ENCODE measurements at places on chromosomes 16 and 17.
A peak's percentile ranks its signal among the peaks of the same experiment; 100 is the strongest.

DNA sequence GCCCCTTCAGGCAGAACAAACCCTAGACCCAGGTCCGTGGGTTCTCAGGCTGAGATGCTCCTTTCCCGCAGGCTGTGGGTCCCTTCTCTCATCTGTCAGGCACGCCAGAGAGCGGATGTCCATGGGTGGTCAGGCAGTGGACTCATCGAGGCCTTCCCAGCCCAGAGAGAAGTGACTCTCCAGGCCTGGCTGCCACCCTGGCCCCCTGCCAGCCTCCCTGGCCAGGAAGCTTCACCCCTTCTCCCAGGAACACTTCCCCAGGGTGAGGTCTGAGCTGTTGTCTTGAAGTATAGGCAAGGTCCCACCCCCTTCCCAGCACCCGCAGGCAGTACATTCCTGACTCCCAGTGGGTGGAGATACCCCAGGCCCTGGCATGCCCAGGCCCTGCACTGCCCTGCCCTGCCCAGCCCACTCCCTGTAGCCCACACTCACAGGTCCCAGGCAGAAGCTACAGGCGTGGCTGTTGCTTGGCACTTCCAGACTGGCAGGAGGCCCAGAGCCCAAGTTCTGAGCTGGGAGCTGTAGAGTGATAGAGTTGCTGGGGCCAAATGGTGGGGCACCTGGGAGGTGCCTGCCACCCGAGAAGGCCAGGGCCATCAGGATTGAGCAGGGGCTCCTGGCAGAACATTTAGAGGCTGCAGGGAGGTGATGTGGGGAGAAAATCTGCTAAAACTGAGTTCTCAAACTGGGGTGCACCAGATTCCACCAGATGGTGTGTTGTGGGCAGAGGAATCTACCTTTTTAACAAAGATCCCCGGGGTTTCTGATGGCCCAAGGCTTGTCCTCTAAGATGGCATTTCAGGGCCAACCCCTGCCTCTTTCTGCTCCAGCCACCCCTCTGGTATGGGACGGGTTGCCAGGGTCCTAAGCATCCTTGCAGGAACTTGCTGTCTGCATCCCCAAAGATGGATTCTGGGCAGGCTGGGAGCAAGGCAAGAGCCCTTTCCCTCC lies 6.7 kb downstream of the ITGA3 start:
- H3K36me3 ChIP-seq, result peaks cover 3% of the 10 kb centered on the region
- no peak for DNase-seq
- H3K27me3 ChIP-seq, result peaks cover 7% of the 10 kb centered on the region
- H3K4me3 ChIP-seq, result no peak overlapping the region
- H3K27ac ChIP-seq, result no peak overlapping the region

- peaks cover 7% of the 10 kb centered on the region for H3K4me1 ChIP-seq
- H3K36me3 ChIP-seq, result no peaks in the 10 kb centered on the region
- H3K27ac ChIP-seq, result peak overlapping the region; percentile 73
- no peak for DNase-seq
- no peaks in the 10 kb centered on the region for H3K27me3 ChIP-seq
- no peak overlapping the region for H3K4me3 ChIP-seq
Observed at GRCh38 chr17:17929655-17930380, 42.4 kb downstream of the TOM1L2 start.

DNA sequence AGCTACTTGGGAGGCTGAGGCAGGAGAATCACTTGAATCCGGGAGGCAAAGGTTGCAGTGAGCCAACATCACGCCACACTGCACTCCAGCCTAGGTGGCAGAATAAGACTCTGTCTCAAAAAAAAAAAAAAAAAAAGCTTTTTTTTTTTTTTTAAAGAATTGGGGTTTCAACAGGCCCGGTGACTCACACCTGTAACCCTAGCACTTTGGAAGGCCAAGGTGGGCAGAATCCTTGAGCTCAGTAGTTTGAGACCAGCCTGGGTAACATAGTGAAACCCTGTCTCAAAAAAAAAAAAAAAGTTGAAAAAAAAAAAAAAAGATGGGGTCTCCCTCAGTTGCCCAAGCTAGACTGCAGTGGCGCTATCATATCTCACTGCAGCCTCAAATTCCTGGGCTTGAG lies 6.6 kb upstream of the HEXIM2 start:
- no peak for DNase-seq
- H3K4me3 ChIP-seq, result no peak overlapping the region
- H3K27me3 ChIP-seq, result no peaks in the 10 kb centered on the region
- peaks cover 26% of the 10 kb centered on the region for H3K36me3 ChIP-seq

DNA sequence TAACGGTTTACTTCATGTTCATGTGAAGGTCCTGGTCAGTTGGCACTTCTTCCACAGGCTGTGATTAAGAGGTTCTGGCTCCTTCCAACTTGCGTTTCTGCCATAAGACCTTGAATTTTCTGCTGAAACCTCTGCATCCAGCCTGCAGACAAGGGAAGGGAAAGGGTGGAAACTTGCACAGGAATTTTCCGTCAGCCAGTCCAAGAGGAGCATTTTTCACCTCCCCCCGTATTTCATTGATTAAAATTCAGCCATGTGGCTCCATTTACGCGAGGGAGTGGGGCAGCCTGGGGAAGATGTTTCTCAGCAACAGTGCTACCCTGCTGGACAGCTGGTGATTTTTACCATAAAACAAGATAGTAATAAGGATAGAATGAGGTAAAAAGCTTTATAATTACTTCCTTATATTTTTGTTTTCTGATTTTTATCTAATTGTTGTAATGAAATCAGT lies 101.5 kb upstream of the SMIM36 start:
- no peak overlapping the region for H3K4me3 ChIP-seq
- H3K27me3 ChIP-seq, result peaks cover 1% of the 10 kb centered on the region
- DNase-seq, result no peak
- H3K36me3 ChIP-seq, result no peaks in the 10 kb centered on the region
- H3K27ac ChIP-seq, result no peak overlapping the region

DNA sequence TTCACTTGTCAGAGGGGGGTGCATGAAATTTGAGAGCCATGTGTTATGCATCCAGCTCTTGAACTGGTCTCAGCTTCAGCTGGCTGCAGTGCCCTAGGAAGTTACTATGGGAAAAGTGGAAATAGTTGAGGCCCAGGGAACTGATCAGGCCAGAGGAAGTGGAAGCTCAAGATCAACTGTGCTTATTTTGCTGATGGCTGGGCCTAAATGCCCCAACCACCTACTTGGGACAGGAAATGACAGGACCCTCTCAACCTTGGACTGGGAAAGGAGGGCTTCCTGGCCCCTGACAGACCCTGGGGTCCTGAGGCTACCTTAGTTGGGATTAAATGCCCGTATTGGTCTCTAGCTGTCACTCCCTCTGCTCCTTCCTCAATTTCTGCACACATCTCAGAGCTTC lies 1.2 kb upstream of the TAOK2 start:
- H3K27me3 ChIP-seq, result no peaks in the 10 kb centered on the region
- H3K27ac ChIP-seq, result peak overlapping the region; percentile 97
- H3K4me3 ChIP-seq, result peak overlapping the region; percentile 97
- peaks cover 31% of the 10 kb centered on the region for H3K4me1 ChIP-seq
- H3K36me3 ChIP-seq, result peaks cover 30% of the 10 kb centered on the region

GRCh38 chr16:539901-540530 lies 12.5 kb downstream of the CAPN15 start:
- peaks cover 20% of the 10 kb centered on the region for H3K36me3 ChIP-seq
- no peak overlapping the region for H3K4me3 ChIP-seq
- H3K4me1 ChIP-seq, result peaks cover 6% of the 10 kb centered on the region
- H3K27me3 ChIP-seq, result no peaks in the 10 kb centered on the region
- DNase-seq, result no peak

GRCh38 chr16:6160871-6161270 lies 1063.3 kb upstream of the EEF2KMT start:
- no peak overlapping the region for H3K4me3 ChIP-seq
- no peak for DNase-seq
- no peaks in the 10 kb centered on the region for H3K27me3 ChIP-seq

GRCh38 chr17:32720671-32721070 lies 156.3 kb downstream of the MYO1D start:
- H3K27ac ChIP-seq, result no peak overlapping the region
- no peaks in the 10 kb centered on the region for H3K4me1 ChIP-seq
- DNase-seq, result no peak

DNA sequence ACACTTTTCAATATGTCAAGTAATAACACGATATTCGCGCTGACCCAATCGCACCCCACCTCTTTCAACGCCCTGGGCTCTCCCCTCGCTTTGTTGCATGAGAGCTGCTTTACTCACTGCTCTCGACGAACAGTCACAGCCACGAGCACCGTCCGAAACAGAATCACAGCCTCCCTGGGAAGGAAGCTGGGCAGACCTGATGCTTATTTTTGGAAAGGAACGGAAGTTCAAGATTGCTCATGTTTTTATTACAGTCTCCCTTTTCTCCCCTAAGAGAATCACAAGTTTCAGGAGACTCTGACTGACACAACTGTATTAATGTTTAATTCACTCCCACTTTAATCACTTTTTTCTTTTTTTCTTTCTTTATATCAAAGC lies 67.8 kb downstream of the ANKRD11 start:
- H3K27me3 ChIP-seq, result no peaks in the 10 kb centered on the region
- DNase-seq, result no peak
- H3K27ac ChIP-seq, result peak overlapping the region; percentile 77
- H3K4me1 ChIP-seq, result peaks cover 64% of the 10 kb centered on the region
- H3K36me3 ChIP-seq, result peaks cover 78% of the 10 kb centered on the region

DNA sequence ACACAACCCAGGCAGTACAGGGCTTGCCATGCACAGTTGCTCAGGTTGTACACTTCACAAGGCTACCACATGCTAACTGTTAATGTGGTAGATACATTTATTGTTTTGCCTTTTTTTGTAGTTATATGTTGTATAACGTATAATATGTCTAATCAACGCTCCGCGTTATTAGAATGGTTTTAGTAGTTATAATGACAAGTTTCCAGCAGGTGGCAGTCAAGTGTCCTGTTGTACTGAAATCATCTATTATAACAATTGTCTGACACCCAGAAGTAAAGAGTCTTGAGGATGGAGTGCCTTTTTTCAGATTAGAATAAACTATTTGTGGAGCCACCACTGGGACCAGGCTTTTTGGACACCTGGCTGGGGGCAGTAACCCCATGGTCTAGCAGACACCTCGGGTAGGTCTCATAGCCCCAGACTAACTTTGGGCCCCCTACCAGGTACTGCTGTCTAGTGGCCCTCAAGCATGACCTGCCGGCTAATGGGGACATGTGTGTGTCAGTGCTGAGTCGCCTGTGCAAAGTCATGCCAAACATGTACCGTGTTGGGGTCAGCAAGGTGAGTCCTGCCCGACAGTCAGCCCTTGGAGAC lies 32.8 kb downstream of the MYO15A start:
- H3K36me3 ChIP-seq, result no peaks in the 10 kb centered on the region
- no peak overlapping the region for H3K27ac ChIP-seq
- peak; percentile 53 for DNase-seq
- H3K4me1 ChIP-seq, result peaks cover 7% of the 10 kb centered on the region

DNA sequence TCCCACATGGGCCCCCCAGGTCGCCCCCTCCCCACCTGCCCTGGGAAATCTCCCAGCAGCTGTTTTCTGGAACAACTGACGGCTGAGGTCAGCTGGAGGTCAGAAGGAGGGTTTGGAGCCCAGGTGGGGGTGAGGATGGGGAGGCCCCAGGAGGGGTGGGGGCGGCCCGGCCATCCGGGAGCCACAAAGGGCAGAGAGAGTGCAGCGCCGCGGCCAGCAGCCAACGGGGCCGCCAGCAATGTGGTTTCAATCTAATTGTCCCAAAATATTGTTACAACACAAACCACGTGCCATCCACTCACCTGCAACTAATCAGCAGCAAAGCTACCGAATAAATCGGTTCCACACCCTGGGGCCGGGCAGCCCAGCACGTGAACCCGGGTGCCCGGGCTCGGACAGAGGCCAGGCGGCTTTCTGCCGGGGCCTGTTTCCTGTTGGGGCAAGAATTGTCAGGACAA lies 28.3 kb upstream of the SLC38A10 start:
- H3K36me3 ChIP-seq, result peaks cover 3% of the 10 kb centered on the region
- no peak for DNase-seq
- no peak overlapping the region for H3K4me3 ChIP-seq
- no peak overlapping the region for H3K27ac ChIP-seq

DNA sequence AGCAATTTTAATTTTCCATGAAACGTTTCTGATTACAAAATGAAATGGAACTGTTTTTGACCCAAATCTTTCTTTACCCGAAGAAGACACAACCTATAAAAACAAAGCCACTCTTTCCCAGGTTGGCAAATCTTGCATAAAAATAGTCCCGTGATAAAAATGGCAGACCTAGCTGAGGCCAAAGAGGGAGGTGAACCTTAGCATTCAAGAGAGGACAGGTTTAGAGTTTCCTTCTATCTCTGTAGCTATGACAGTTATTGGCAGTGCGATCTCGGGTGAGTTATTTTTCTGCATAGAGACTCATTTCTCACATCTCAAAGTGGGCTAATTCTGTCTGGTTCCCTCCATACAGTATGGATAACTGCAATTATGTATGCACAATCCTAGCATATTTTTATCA lies 241.4 kb downstream of the MAP2K6 start:
- no peak for DNase-seq
- H3K4me3 ChIP-seq, result no peak overlapping the region
- no peaks in the 10 kb centered on the region for H3K36me3 ChIP-seq
- no peaks in the 10 kb centered on the region for H3K4me1 ChIP-seq
- H3K27ac ChIP-seq, result no peak overlapping the region

- no peaks in the 10 kb centered on the region for H3K4me1 ChIP-seq
- DNase-seq, result no peak
- H3K4me3 ChIP-seq, result no peak overlapping the region
- no peaks in the 10 kb centered on the region for H3K36me3 ChIP-seq
- H3K27ac ChIP-seq, result no peak overlapping the region
Observed at GRCh38 chr16:7452090-7452489, 119.4 kb downstream of the RBFOX1 start.

- no peaks in the 10 kb centered on the region for H3K4me1 ChIP-seq
- no peaks in the 10 kb centered on the region for H3K36me3 ChIP-seq
- H3K27ac ChIP-seq, result no peak overlapping the region
- DNase-seq, result no peak
- no peak overlapping the region for H3K4me3 ChIP-seq
- H3K27me3 ChIP-seq, result no peaks in the 10 kb centered on the region
Observed at GRCh38 chr16:50440531-50440930, 71.7 kb upstream of the BRD7 start.

- no peak overlapping the region for H3K4me3 ChIP-seq
- no peaks in the 10 kb centered on the region for H3K4me1 ChIP-seq
- no peak overlapping the region for H3K27ac ChIP-seq
- no peak for DNase-seq
- peaks cover 5% of the 10 kb centered on the region for H3K36me3 ChIP-seq
Observed at GRCh38 chr17:81192386-81193050, 26.5 kb upstream of the AATK start.

GRCh38 chr17:81807839-81808238 lies 3.9 kb downstream of the GCGR start:
- H3K4me1 ChIP-seq, result peaks cover 4% of the 10 kb centered on the region
- peaks cover 69% of the 10 kb centered on the region for H3K27me3 ChIP-seq
- no peak overlapping the region for H3K27ac ChIP-seq
- peaks cover 6% of the 10 kb centered on the region for H3K36me3 ChIP-seq

DNA sequence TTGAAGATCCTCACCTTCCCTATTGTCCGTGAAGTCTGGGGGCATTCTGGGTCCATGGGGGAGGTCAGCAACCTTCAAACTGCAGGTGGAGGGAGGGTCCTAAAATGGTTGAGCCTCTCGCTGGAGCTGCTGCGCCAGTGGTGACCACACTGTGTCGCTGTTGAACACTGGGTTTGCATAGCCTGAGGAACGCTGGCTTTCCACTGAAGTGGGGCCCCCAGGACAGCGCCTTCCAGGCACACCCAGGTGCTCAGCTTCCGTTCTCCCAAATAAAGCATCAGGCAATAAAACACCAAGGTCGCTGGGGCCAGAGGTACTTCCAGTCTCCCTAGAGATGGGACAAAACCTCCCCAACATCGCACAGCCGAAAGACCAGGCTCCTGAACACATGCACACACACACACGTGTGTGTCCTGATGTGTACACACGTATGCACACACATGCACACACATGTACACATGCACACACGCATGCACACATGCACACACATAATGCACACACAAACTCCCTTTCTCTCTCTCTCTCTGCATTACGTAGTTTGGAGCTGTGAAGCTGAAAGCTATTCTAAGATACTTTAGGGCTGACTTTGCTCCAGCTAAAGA lies 120.6 kb downstream of the IRF8 start:
- no peaks in the 10 kb centered on the region for H3K4me1 ChIP-seq
- H3K36me3 ChIP-seq, result no peaks in the 10 kb centered on the region
- no peak overlapping the region for H3K4me3 ChIP-seq
- no peak overlapping the region for H3K27ac ChIP-seq
